ENCODE measurements at places on chromosomes 1 and 21.

DNA sequence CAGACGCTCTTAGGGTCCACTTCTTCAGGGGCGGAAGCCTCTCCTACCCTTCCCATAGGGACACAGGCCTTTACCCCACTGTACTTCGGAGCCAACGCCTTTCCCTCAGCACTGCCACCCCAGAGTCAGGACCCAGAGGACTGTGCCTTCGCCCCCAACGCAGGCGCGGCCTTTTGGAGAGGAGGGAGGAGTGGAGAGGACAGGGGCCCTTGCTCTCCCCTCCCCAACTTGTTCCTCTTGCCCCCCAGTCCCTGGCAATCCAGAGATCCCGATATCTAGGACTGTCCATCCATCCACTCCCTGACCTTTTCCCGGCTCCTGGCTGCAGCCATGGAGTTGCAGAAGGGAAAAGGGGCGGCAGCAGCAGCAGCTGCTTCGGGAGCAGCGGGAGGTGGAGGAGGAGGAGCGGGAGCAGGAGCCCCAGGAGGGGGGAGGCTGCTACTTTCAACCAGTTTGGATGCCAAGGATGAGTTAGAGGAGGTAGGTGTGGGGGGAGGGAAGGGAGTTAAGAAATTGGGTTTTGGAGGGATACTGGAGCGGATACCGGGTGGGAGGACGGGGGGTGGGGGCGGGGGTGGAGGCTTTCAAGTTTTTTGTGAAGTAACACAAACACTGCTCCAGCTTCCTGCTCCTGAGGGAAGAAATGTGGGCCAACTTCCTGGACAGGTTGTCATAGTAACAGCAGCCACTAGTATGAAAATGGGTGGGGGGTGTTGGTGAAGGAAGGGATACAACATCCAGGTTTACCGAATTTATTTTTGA, 636 bp downstream of the INTS3 start:
- DNase-seq, result no peak

DNA sequence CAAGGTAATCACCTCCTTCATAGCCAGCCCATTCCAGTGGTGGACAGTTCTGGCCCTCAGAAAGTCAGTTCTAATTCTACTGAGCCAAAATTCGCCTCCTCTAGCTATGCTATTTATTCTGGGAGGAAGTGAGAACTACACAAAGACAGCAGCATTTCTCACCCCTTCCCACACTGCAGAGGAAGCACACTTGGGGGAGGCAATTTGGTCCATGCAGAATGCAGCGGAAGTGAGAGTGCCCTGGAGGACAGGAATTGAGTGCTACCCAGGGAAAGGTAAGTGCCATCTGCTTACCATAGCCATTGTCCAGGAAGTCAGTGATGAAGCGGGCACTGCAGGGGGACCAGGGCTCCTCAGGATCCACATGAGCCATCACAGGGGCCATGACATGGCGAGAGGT, 3.7 kb downstream of the ADAMTS4 start:
- DNase-seq, result no peak

- DNase-seq, result no peak
Measured at GRCh38 chr1:201898992-201899391, 10.3 kb downstream of the SHISA4 start.

GRCh38 chr1:242735323-242735722, 210.8 kb upstream of the PLD5 start:
- DNase-seq, result no peak

GRCh38 chr1:225811622-225812487, 1.9 kb downstream of the EPHX1 start:
- DNase-seq, result no peak

DNA sequence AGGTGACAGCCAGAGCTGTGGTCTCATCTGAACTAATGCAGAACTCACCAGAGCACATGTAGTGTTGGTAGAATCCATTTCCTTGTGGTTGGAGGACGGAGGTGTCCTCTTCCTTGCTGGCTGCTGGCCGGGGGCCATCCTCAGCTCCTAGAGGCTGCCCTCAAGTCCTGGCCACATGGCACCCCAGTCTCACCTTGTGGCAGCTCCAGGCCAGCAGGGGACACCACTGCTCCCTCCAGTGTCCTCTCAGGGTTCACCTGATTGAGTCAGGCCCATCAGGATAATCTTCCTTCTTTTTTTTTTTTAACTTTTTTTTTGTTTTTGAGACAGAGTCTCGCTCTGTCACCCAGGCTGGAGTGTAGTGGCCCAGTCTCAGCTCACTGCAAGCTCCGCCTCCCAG, 2.9 kb downstream of the KCNE1 start:
- DNase-seq, result no peak

DNA sequence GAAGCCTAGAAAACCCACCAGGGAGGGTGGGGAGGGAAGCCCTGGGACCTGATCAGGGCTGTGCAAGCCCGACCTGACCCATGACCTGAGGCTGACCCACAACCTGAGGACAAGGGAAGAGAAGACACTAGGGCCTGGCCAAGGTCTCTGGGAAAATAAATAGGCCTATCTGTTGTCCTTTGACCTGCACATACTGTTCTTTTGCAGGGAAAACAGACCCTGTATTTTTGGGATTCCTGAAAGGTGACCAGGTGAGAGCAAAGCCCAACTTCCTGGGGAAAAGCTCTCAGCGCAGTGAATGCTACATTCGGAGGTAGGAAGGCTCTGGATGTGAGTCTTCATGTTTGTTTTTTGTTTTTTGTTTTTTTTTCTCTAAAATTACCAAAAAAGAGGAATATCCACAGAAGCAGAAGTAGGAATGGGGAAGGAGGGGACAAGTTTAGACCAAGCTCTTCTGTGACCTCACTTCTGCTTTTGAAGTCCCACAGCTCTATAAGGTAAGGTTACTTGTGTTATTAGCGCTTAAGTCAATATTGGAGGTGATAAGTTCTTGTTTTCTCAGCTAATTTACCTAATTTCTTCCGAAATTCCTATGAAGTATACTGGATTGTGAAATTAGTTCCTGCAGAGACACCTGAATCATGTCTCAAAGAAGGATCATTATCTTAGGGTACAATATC, 26.2 kb upstream of the LYST start:
- DNase-seq, result no peak

- no peak for DNase-seq
Measured at GRCh38 chr1:183285746-183286145, 99.7 kb downstream of the LAMC2 start.

DNA sequence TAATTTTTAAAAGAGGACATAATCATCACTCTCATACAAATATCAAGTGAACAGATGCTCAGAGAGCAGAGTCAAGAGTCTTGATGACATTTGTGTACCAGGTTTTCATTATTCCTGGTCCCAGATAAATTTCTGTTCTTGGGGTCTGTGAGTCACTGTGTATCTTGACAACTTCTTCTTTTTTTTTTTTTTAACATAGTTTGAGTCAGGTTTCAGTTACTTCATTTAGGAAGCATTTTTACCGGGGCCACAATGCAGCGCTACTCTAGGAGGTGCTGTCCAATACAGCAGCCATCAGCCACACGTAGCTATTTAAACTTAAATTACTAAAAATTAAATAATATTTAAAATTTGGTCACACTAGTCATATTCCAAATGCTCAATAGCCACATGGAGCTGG, 188.1 kb upstream of the SAMSN1 start:
- DNase-seq, result no peak

GRCh38 chr1:44318097-44319088, 36.7 kb downstream of the ERI3 start:
- peak; percentile 8 for DNase-seq

- no peak for DNase-seq
Measured at GRCh38 chr1:78622548-78622947, 2.3 kb downstream of the IFI44L start.

GRCh38 chr1:169762699-169763098, 28.8 kb upstream of the SELE start:
- no peak for DNase-seq

GRCh38 chr1:91792489-91793071, 93.4 kb downstream of the TGFBR3 start:
- no peak for DNase-seq

- no peak for DNase-seq
Measured at GRCh38 chr1:218752126-218752525, 407.0 kb downstream of the TGFB2 start.

GRCh38 chr1:71526824-71527223, 446.0 kb upstream of the ZRANB2 start:
- DNase-seq, result no peak

DNA sequence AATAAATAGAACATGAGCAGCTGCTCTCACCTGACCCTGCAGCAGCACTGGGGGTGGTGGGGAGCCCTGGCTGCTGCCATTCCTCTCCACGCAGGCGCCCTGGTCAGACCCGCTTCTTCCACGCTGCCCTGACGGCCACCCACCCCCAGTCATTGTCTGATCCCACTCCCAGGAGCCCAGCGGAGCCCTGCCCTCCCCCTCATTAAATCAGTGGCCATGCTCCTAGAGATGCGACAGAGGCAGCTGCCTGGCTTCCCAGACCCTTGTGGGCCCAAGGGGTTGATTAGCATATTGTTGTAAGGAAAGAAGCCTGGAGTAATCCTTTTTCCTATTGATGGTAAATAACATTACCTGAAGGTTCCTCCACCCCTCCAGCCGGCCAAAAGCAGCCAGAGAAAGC, 301.5 kb downstream of the RRAGC start:
- no peak for DNase-seq

DNA sequence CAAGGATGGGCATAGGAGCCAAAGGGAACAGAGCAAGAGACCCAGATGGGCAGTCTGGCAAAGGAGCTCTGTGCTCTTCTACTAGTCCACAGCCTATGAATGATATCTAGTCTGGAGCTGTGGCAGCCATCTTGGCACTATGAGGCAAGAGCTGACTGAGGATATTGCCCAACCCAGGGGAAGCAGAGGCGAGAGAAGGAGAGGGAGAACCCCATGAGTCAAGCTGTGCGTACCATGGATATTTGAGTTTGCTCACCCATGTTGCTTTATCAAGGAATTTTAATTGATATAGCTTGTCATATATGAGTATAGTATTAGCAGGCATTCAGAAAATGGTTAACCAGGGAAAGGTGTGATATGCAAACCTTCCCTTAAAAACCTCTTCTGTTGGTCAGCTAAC, 420.9 kb downstream of the PRDM2 start:
- DNase-seq, result no peak

DNA sequence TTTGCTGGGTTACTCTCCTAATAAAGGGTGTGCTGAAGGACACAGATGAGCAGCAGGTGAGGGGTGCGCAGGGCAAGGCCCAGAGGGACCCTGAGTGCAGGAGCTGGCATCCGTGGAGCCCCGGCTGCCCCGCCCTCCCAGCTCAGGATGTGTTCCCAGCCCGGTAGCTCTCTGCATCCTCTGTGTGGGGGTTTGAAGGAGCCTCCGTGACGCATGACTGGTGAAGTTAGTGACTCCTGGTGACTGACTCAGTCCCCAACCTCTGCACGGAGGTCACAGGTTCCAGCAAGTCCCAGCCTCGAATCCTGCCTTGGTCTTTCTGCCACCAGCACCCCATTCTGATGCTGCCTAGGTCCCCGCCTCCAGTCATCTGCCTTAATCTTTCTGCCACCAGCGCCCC, 21.6 kb upstream of the TSPEAR start:
- no peak for DNase-seq

DNA sequence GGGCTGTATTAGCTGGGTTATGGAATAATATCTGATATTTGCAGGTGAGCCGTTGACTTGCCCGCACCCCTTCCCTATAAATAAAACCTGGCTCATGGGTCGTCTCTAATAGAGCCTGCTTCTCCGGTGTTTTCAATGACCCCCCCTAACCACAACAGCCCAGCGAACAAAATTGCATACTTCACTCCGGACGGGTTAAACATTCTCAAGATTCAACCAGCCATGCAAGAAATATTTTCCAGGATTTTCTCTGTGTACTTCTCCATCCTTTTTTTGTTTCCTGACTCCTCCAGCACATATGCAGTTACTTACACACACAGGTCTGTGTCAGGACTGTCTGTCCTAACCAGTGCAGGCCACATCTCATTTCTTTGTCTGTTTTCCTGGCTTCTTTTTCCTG, 267.7 kb downstream of the ZNF648 start:
- DNase-seq, result no peak

DNA sequence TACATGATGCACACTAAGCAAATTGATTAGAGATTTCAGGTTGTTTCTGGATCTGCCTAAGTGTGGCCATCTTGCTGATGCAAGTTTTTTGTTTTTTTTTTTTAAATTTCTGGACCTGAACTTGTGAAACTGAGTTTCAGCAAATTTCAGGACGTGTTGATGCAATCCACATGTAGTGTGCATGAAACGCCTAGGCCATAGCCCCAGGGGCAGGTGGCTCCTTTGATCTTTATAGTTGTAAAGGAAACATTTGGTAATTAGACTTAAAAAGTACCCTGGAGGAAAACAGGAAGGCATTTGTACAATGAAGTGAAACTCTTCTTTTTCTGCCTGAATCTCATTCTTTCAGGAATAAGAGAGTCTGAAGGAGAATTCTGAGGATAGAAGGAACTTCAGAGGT, 162.2 kb upstream of the LHX8 start:
- no peak for DNase-seq

GRCh38 chr1:221693087-221693486, 48.8 kb downstream of the DUSP10 start:
- DNase-seq, result no peak

- no peak for DNase-seq
Measured at GRCh38 chr1:51410568-51411460, 80.5 kb upstream of the TTC39A start.

GRCh38 chr1:22074803-22075202, 22.3 kb downstream of the CDC42 start:
- DNase-seq, result no peak

GRCh38 chr1:231735411-231735810, 108.8 kb downstream of the DISC1 start:
- DNase-seq, result no peak

DNA sequence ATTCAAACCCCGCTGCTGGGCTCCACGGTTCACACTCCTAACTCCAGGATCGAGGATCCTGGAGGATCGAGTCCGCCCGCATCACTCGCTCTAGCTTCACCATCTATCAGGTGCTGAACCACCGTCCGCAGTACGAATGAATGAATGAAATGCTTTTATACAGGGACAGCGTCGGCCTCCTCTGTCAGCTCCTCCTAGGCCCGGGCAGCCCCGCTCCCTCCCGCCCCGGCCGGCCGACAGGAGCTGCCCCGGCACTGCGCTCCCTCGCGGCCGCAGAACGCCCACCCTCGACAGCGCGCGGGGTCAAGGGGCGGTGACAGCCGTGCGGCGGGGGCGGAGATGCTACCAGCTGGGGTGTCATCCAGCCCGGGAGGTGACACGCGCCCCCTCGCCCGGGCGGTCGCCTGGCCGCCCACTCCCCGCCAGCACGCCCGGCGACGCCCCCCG, 520 bp downstream of the ZBTB17 start:
- no peak for DNase-seq

DNA sequence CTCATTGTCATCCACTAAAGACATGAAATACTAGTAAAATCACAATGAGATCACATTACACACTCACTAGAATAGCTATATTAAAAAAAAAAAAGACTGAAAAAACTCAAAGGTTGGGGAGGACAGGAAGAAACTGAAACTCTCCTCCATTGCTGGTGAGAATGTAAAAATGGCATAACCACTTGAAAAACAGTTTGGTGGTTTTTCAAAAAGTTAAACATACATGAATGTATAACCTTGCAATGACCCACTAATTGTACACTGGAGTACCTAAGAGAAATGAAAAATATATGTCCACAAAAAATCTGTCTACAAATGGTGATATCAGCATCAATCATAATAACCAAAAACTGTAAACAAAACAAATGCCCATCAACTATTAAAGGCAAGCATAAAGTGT, 44.0 kb downstream of the NRIP1 start:
- DNase-seq, result no peak

- DNase-seq, result no peak
Measured at GRCh38 chr1:3259020-3259419, 190.0 kb downstream of the PRDM16 start.
